ENCODE measurements at places on chromosomes 2 and 18. TPM values are rescaled to one million over a fixed set of nuclear protein-coding genes. Genes with fewer than 3 reads are reported as not detected.

- DNase-seq, result no peak
These were observed 3.5 kb downstream of the DNPEP start for GRCh38 chr2:219384083-219384713.

DNA sequence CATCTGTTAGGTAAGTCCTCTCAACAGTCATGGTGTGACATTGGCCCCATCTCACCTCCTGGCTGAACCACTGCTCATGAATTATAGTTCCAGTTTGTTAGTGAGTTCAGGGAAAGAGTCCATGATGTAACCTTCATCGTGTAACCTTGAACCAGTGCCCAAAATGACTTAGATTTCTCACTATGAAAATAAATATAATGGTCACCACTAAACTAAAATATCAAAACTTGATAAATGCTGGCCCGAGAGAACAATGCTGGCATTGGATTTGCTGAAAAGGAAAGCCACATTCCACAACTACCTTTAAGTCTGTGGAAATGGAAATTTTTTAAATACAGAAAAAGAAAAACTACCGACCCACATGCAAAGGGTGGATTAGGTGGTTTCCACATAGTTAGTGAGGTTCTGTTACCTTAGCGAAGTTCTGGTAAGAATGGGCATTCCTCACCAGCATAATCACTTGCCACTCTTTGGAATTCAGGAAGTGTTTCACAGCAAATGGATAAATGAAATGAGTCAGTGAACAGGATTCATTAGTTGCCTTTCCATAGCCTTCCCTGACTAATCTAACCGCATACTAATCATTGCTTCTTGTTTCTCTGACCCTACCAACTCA is 133.9 kb upstream of the CTAGE1 start:
- no peak for DNase-seq

- DNase-seq, result no peak
These were observed 29.2 kb downstream of the DYTN start for GRCh38 chr2:206688990-206689389.

DNA sequence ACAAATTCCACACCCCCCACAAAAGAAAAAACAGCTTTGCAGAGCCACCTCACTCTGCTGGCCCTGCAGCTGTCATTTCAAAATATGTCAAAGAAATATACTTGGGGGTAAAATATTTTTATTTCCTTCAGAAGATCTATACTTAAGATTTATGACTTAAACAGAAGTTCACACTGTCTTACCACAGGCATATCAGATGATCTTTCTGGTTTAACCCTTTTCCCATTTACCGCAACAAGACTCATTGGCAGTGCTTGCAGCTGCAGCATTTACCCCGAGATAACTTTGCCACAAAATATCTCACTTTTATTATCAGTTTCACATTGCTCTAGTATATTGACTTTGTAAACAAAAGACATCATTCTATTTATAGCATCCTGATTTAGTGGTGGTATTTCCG is 21.6 kb upstream of the SLC35G4 start:
- DNase-seq, result no peak

- no peak for DNase-seq
These were observed 14.4 kb downstream of the IL36B start for GRCh38 chr2:113038291-113038690.

Gene DUSP11
- polyA plus RNA-seq, result 36.9 TPM

All from left renal cortex interstitium (tissue), 4 donors.